ENCODE measurements at places on chromosomes 5 and 9.
A peak's percentile ranks its signal among the peaks of the same experiment; 100 is the strongest.

DNA sequence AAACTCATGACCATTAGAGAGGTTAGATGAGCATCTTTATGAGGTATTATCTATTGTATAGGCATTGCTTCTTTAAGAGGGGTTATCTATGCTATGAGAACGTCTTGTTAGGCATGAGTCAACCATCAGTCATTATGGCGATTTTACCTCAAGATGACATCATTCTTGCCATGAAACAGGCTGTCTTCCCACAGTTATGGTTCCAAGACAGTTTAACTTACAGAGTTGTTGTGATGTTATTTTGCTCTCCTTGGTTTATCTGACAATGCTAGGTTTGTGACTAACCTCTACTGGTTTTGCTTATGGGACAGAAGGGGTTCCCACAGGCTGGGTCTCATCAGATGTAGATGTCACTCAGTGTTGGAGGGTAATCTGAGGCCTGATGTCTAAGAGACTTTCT lies 1864.7 kb upstream of the ACO1 start:
- no peak for DNase-seq

DNA sequence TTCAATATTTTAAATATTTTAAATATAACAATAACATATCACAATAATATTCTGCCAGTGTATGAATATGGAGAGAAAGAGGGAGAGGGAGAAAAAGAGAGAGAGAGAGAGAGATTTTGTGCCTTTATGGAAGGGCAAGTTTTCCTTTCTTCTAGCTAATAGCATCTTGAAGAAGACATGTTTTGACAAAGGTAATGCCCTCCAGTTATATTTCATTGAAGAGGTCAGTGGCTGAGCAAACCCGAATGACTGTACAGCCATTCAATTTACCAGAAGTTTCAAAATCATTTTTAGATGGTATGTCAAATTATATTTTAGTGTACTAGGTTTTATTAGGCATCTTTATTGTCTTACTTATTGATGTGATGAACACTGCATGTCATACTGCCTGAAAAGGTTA lies 139.3 kb downstream of the EMB start:
- no peak for DNase-seq

- DNase-seq: no peak
Observed at GRCh38 chr5:463301-463700, 20.3 kb downstream of the EXOC3 start.

DNA sequence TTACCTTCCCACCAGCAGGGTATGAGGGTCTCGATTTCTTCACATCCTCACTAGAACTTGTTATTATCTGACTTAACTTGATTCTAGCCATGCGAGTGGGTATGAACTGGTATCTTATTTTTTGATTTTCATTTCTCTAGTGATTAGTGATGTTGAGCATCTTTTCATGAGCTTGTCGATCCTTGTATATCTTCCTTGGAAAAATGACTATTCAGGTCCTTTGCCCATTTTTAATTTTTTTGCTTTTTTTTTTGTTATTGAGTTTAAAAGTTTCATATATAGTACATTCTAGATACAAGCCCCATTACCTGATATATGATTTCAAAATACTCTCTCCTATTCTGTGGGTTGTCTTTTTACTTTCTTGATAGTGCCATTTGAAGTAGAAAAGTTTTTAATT lies 61.5 kb downstream of the PHF2 start:
- no peak for DNase-seq

- DNase-seq: no peak
Observed at GRCh38 chr9:122086873-122087272, 6.2 kb downstream of the TTLL11 start.

DNA sequence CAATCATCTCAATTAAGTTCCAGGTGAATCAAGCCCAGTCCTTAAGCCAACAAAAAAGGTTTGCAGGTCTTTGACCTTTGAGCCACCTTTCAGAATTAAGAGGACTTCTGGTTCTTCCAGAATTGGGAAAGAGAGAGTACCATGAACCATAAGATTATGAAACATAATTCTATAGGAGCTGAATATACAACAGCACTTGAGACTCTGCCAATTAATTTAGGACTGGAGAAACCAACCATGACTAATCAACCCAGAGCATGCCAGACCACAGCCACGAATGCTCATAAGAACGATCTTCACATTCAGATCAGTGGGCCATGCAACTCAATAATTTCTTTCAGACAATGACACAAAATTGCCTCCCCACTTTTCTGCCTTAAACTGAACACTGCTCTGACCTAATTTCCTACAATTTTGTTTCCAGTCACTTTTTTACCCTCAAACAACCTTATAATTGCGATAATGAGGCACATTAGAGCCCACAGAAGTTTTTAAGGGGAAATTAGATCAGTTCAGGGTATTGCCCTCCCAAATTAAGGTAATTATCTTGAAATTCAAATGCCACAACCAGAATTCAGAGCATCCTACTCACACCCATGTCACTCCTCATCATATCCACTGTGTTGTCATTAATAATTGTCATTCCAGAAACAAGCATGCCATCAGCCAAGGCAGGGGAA lies 213.4 kb downstream of the ATPSCKMT start:
- no peak for DNase-seq

DNA sequence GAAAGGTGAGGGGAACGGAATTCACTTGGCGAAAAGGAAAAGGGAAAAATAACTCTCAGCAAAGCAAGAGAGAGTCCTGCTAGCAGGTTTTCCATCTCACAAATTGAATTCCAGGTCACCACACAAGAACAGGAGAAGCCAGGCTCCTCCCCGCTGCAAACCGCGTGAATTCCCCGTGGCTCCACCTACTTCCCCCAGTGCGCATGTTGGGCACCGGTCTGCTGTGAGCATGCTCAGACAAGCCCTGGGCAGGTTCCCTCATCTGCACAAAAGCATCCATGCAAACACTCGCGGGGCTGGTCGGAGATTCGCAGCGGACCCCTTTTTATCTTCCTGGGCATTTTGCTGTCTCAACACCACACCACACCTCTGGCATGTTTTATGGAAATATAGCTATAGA lies 58.5 kb upstream of the S1PR3 start:
- no peak for DNase-seq

DNA sequence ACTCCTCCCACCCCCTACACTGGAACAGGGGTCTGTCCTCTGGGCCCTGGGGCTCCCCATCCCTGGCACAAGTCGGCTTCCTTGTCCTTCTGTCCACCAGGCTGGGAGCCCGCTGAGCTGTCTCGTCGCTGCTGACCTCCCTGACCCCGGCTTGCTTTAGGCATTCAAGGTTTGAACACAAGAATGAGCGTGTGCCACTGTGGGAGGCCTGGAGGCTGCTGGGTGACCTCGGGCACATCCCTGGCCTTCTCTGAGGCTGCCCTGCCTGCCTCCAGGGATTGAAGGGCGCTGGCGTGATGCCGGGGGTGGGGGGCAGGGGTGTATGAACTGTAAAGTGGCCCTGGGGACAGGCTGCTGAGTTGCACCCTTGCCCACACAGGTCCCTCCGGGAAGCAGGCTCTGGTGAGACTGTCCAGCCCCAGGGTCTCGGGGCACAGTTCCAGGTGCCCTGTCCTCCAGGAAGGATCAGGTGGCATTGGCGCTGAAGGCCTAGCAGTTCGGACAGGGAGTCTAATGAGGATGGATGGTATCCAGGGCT lies 18.2 kb downstream of the FIBCD1 start:
- no peak for DNase-seq

DNA sequence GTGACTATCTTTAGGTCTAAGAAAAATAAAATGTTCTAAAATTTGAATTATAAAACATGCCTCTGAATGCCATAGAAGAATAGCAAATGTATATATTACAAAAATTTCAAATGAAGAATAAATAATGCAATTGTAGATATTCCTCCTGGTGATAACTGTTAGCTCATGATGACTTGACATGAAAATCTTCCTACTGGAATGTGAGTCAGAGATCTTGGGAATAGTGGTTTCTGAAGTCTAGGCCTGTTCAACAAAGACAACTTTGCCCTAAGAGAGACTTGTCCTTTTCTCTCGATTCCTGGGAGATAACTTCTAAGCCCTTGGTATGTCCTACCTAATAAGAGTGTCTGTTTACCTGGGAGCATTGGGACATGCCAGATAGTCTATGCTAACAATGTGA lies 746.3 kb upstream of the RIOK2 start:
- no peak for DNase-seq

DNA sequence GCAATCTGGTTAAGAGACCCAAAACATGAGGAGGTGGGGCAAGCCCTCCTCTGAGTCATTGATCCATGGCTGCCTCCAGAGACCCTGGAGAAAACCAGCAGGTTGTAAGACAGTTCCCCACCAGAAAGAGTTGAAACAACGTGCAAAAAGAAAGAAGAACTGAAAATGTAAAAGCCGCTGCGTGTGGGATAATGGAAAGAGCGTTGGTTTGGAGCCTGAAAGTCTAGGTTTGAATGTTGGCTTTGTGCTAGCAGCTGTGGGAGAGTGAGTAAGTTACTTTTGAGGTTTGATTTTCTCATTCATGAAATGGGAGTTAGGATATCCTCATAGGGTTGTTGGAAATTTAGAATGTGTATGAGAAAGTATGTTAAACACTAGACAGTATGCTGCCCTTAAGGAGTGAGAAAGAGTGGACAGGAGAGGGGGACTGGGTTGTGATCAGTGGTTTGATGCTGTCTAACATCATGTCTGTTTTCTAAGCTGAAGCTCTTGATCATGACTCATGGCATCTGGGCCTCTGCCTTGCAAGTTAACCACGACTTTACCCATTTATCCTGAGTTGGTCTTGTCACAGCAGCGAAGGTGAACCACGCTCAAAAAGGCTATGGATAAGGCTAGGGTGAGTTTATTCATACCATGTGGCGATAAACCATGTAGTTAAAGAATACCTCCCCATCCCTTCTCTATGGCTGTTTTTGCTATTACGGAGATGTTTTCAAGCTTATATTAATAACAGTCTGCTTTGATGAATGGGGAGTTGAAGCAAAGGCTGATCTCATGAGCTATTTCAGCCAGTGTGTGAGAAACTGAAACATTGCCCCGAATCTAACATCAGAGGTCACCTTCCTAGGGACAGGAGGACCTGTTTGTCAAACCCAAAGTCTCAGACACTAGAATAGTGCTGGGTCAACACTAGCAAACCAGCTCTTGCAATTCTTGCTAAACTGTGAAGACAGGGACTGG lies 41.3 kb downstream of the ZNF366 start:
- DNase-seq: peak; percentile 19

DNA sequence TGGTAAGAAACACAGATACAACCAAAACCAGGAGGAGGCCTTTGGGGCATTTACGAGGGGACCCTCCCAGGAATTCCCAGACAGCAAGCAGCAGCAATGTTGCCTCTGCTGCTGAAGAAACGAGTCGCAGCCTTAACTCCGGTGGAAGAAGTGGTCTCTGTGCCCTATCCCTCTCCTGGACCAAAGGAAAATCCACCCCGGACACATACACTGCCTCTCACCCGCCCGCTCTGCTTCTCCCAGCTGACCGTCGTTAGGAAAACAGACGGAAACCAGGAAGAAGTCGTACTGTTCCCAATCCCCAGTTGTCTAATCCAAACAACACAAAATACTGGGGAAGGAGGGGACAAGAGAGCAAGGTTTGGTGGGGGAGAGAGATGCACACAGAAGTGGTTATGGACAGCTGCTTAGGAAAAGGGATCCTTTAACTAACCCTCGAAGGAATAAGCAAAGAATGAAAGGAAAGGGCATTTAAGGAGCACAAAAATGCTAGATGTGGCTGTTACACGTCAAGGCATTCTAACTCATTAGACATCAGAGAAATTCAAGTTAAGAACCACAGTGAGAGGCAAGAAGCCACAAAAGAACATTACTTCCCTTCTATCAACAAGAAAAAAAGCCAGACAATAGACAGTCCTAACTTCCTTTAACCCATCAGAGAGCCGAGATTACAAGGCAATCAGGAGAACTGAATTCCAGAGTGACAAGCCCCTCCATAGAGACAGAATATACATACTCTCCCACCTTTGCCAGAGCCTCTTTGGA lies 71.9 kb downstream of the ACTL7B start:
- no peak for DNase-seq

- DNase-seq: no peak
Observed at GRCh38 chr9:35172878-35173277, 11.1 kb downstream of the UNC13B start.

- no peak for DNase-seq
Observed at GRCh38 chr5:122129306-122129705, at the start of gene ZNF474. ZNF474 (plus strand) TSS chr5:122129546; CDS start chr5:122151991, 22,445 bp downstream.

DNA sequence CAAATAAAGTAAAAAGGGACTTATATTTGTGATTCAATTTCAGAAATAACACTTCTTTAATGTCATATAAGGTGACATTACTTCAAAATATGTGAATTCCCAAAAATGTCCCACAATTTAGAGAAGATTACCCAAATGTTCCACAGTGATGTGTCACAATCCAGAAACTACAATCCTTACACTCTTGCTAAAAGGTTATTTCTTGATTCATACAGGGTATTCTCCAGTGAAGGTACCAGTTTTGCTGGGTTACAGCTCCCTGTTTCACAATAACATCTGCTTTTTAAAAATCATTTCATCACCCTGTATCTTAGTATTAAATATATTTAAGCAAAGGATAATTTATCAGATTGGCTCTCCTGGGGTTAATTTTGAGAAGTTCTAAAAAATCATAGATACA lies 11.0 kb downstream of the FBN2 start:
- no peak for DNase-seq

DNA sequence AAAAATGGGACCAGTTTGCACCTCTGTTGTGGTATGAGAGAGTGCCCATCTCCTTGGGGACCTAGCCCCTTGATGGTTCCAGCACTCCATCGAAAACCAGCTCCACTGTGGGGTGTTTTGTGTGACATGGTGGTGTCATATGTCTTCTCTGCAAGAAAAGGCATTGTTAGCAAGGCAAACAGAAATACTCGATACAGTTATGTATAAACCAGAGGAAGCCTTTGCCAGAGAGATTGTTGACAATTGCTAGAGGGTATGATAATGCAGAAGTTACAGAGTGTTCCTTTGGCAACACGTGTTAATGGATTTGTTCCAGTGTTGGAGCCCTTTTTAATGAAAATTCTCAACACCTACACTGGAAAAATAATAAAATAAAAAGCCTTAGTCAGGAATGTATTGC lies 270.4 kb upstream of the DMRT1 start:
- DNase-seq: no peak

GRCh38 chr5:174649391-174649790 lies 75.0 kb upstream of the MSX2 start:
- DNase-seq: no peak

- no peak for DNase-seq
Observed at GRCh38 chr9:123162360-123162759, 106.0 kb downstream of the STRBP start.

DNA sequence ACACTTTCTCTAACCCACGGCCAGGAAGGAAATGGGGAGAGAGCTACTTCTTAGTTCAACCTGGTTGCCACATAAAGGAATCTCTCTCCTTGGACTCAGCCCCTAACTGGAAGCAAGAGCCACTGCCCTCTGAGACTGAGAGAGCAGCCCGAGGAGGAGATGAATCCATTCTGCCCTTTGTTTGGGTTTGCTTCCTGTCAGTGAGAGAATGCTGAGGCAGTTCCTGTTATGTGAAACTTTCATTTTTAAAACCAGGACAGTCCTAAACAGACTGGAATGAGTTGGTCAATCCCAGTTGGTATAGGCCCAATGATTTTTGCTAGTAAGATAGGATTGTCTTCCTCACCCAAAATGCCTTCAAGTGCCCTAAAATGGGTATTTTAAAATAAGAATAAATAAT lies 205.1 kb downstream of the NTRK2 start:
- DNase-seq: no peak
